Small intestine (tissue), 16 donors: ENCODE measurements at places on chromosomes 7 and 10.

- DNase-seq: no peak
These were observed 384.4 kb downstream of the DPP6 start for GRCh38 chr7:154436560-154436959.

DNA sequence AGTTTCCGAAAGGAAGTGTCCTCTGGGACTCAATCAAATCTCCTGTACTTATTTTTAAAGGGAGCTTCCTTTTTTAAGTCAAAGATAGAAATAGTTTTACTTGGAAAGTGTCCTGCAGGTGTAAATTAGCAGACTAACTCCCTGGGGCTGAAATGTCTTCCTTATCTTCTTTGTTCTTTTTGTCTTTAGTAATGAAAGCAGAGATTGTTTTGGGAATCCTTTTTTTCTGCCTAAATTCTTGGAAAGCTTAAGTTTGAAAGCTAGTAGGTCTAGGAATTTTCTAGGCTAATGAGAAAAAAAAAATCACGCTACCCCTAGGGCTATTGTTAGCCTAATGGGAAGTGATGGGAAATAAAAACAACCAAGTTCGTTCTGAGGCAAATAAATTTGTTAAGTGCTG is 139.1 kb upstream of the CSTF2T start:
- no peak for DNase-seq

- DNase-seq: no peak
These were observed 149.2 kb downstream of the XPNPEP1 start for GRCh38 chr10:109774121-109774440.

GRCh38 chr10:110540031-110540430 is 27.5 kb upstream of the SMC3 start:
- no peak for DNase-seq

DNA sequence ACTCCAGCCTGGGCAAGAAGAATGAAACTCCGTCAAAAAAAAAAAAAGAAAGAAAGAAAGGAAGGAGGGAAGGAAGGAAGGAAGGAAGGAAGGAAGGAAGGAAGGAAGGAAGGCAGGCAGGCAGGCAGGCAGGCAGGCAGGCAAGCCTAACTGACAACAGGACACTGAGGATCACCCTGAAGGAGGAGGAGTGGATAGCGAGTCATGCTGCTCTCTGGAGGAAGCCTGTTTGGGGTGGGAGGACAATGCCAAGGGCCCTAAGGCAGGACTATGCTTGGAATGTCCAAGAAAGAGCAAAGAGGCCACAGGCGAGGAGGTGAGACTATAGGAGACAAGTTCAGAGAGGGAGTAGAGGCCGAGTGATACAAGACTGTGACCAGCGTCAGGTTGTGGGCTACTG is 107.0 kb upstream of the PARD3 start:
- DNase-seq: no peak

DNA sequence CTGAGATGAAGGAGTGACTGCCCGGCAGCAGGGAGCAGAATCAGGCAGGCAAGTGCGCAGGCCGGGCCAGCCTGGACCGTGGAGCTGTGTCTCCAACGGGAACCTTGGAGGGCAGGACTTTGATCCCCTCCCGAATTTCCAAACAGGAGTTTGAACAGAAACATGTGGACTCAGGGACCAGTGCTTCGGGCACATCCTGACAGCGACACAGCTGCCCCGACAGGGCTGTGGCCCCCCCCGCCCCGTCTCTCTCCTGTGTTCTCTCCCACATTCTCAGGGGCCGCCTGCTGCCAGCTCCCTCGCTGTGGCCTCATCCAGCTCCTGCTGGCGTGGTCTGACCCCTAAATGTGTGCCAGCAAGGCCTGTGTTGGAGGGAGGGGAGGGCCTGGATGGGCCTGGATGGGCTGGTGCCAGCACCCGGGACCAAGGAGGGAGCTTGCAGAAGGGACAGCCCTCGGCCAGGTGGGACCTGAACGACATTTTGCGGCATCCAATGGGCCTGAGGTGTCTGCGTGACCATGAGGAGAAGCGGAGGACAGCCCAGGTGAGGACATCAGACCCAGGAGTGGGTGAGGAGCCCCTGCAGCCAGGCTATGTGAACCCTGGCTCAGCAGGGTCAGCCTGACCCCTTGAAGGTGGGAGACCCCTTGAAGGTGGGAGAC is 222.9 kb downstream of the DNAJB6 start:
- DNase-seq: no peak

GRCh38 chr7:22791204-22792158 is 31.2 kb downstream of the TOMM7 start:
- no peak for DNase-seq

- no peak for DNase-seq
These were observed 30.6 kb upstream of the FGFR2 start for GRCh38 chr10:121628859-121629258.

- no peak for DNase-seq
These were observed 32.7 kb upstream of the PRSS1 start for GRCh38 chr7:142716596-142716995.

GRCh38 chr10:77864151-77864851 is 62.3 kb downstream of the DLG5 start:
- DNase-seq: no peak

GRCh38 chr10:75070961-75071428 is 40.5 kb upstream of the SAMD8 start:
- DNase-seq: no peak

DNA sequence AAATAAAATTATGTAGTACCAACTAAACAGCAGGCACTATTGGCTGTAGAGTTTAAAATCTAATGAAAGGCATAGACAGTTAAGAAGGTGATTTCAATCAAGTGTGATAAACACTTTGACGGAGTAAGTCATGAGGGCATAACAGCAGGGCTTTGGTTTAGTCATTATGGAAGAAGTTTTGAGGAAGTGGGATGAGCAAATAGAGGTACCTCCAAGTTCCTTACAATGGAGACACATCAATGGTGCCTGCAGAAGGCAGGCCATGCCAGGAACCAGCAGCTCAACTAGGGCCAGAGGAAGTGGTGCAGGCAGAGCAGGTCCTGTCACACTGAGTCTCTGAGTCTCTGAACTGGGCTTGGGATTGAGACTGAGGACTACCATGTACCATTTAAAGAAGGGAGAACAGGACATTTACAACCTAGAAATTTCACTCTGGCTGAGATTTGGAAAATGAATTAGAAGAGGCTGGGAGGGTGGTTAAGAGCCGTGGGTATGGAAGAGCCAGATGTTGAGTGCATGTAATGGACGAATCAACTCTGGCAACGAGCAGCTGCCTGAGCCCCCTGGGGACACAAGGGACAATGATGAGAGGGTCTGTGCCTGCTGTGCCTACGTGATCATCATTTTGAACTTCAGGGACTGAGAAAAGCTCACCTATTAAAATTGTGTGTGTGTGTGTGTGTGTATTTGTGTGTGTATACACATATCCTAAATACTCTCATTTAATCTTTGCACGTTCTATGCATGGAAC is 208.7 kb upstream of the POM121L12 start:
- no peak for DNase-seq
